ENCODE measurements at places on chromosomes 11 and 22.

DNA sequence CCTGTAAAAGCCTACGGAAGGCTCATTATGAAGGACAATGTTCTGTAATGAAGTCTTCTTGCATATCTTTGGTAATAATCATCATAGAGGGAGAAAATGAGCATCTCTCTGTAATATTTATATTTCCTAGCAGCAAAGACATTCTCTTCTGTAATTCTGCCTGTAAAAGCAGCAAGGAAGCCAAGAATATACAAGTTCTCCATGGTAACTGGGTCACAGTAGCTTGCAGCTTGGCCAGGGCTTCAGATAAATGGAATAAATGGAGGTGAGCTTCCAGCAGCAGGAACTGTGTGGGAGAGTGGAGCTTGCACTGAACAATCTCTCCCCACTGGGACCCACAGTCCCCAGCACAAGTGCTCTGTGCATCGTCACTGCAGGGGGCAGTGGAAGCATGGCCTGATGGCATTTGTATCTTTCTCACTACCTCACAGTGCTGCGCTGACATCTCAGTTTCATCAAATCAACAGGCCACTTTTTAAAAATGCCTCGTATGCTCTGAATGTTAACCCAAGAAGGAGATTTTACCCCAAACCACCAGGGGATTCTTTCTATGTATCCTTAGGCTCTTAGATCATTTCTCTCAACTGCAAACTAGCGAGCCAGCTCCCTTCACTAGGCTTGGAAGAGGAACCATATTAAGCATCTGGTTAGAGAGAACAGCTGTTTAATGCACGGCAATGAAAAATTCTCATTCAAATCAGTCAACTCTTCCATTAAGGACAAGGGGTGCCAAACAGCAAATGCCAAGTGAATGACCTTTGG, 1059.7 kb downstream of the OPCML start:
- DNase-seq: no peak

- no peak for DNase-seq
Measured at GRCh38 chr22:31962387-31963125, 18.2 kb downstream of the YWHAH start.

- DNase-seq: no peak
Measured at GRCh38 chr11:112685111-112685510, 276.1 kb upstream of the NCAM1 start.

- no peak for DNase-seq
Measured at GRCh38 chr11:120835601-120836228, 188.2 kb upstream of the TBCEL start.

GRCh38 chr22:17370026-17370765, 936 bp downstream of the CECR2 start:
- peak; percentile 27 for DNase-seq

DNA sequence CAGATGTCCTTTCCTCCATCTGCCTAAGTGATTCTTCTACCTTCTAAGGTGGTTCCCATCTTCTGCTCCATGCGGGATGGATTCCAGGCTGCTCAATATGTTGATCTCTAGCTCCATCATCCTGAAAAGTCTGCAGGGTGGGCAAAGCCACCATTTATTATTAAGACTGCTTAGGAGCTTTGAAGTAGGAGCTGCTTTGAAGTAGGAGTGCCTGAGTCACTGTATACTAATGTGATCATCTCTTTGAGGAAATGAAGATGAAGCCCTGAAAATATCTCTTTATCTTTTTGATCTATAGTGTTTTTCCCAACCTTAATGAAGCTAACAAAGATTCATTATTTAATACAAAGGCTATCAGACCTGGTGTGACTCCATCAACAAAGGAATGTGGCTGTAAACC, 13.1 kb downstream of the HEPHL1 start:
- no peak for DNase-seq

DNA sequence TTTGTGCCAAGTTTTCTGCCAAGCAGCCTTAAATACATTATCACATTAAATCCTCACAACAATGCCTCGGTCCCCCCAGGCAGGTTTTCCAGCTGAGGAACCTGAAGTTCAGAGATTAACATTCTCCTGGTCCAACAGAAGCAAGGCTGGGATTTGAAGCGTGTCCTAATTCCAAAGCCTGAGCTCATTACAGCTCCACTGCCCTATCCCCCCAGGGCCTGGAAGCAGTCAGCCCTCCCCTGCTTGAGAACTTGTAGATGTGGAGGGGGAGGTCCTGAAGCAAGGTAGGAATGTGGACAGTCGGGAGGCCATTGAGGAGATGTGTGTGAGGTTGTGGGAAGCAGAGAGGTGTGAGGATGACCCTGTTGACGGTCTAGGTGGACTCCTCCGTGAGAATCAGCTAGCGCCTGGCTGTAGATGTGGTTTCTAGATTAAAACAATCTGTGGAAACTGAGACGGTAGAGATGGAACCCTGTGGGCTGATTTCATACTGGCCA, 8.1 kb downstream of the GRAMD1B start:
- DNase-seq: no peak

GRCh38 chr22:36377022-36377631, 10.6 kb downstream of the MYH9 start:
- no peak for DNase-seq

DNA sequence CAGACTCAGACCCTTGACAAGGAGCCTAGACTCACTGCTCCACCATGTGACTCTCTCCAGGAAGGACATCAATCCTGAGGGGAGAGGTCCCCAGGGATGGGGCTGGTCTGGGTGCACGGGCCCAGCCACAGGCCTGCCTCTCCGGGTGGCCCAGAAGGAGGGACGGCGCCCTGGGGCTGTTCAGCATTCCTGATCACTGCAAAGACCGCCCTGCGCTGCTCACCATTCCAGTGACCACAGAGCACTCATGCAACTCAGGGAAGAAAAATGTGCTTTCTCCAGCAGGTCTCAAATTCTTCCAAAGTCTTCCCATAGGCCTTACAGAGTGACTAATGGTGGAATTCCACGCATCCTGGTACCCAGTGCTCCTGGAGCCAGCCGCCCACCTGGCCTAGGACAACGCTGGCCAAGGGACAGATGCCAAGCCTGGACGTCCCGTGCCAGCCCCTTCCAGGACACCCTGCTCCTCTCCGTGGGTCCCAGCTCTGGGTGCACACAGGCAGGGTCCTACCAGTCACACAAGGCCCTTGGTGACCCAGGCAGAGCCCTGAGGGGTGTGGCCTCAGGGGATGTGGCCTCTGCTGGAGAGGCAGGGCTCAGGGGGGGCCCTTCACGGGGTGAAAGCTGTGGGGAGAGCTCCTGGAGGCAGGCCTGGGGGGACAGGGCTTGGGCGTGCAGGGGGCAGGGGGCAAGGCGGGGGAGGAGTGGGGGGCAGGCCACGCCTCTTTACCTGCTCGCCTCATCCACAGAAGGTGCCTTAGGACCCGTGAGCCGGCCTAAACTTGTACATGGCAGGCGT, 178.8 kb downstream of the IGLL1 start:
- no peak for DNase-seq
